Hematopoietic multipotent progenitor cell treated with erythropoietin and hydrocortisone succinate and interleukin-3 and kit ligand, for 4 days (in vitro differentiated cells): ENCODE measurements at places on chromosomes 7 and 10.

DNA sequence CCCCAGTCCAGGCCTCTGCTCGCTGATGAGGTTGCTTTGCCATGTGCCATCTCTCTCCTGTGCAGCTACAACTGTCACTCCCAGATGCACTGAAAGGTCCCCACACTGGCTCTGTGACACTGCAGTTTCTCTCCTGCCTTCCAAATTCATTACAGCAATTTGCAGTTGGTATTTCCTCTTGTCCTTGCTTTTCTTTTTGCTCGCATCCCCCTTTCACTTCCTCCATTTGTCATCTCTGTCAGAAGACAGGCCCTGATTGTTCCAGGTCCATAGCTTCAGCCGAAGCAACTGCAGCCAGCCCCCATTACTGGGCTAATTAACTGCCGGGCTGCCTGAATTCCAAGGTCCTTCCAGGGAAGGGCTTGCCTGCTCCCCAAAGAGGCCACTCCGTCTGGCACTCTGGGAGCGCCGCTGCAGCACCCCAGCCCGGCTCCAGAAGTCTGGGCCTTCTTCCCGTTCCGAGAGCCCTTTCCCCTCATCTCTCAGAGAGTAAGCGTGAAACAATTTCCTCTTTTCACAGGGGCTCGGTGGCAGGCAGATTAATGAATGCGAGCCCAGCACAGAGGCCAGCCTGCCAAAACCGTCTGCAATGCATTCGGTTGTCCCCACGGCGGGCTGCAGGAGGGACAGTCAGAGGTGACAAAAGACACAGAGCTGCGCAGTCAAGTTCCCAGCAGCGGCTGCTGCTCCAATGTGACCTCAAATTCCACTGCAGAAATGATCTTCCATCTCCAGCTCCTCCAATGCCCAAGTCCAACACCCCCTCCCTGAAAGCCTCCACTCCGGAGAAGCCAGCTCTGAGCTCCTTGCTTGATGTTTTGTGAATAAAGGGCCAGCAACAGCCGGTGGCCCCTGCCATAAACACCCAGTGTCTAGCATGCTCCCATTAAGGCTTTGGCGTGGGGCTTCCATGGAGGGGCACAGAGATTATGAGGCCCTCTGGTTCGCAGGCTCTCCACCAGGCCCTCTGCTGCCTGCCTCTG is 279.4 kb upstream of the HABP2 start:
- DNase-seq, result peak; percentile 75

GRCh38 chr7:97733276-97734161 is 1.6 kb downstream of the TAC1 start:
- peak; percentile 3 for DNase-seq

GRCh38 chr10:60352105-60352504 is 37.6 kb downstream of the ANK3 start:
- DNase-seq, result no peak

DNA sequence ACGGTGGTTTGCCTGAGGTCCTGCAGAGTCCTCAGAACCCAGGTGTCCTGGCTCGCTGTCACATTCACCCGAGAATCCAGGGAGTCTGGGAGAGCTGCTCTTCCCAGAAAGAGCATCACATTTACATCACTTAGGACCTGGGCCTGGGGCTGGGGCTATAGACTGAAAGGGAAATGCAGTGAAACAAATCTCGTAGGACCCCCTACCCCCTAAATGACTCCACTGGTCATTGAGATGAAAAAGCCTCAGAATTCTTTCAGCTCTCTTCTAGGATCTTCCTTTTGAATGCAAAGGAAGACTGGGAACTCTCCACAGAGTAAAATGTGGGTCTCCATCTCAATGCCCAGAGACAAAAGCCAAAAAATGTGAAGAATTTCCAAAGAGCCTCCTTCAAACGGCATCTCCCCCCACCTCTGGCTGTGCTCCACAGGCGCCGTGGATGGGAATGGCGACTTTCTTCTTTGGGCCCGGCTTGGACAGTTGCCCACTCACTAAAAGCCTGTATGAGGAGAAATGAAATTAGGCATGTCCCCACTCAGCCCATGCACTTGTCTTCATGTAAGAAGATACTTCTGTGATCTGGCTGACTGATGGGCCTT is 49.0 kb upstream of the PODXL start:
- DNase-seq, result no peak

DNA sequence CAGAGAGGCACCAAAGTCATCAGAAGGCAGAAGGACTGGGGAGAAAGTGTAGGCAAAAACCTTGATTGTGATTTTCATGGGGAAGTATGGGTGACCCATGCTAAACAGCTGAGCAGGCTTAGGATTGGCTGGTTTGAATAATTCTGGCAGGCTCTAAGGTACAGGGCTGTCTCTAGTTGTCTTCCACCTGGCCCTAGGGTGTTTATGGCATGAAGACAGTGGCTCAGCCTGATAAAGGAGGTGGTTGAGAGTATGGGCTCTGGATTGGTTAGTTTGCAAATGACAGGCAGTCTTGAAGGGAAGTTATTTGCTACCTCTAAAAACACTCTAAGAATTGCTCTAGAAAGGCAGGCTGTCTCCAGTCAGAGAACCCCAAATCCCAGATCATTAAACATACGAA is 100.3 kb downstream of the STRA8 start:
- DNase-seq, result peak; percentile 3

- DNase-seq, result peak; percentile 35
These were observed 803 bp downstream of the RAPGEF5 start for GRCh38 chr7:22356010-22356691.

GRCh38 chr7:141193066-141193465 is 119.2 kb downstream of the TMEM178B start:
- peak; percentile 7 for DNase-seq

GRCh38 chr10:49361735-49362568 is 33.9 kb downstream of the DRGX start:
- DNase-seq, result no peak

GRCh38 chr10:75877877-75878276 is 446.5 kb downstream of the LRMDA start:
- DNase-seq, result no peak

- no peak for DNase-seq
These were observed 11.2 kb upstream of the CCSER2 start for GRCh38 chr10:84317174-84317573.

DNA sequence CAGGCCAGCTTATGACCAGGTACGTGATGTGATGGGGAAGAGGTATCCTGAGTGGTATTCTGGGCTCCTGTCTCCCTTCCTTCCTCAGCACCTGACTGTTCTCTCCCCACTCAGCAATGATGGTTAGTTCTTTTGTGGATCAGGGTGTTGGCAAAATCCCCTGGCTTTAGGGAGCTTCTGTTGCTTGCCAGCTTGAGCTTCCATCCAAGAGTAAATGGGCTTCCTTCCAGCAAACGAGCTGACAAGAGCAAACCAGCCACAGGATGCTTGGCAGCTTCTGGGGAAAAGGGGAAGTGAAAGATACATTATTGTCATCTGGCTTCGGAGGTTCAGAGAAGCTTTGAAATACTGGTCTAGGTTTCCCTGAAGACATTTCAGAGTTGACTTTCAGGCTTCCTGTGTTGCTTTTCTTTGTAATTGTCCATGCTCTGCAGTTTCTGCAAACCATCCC is 5.2 kb downstream of the DUSP5 start:
- DNase-seq, result peak; percentile 91

DNA sequence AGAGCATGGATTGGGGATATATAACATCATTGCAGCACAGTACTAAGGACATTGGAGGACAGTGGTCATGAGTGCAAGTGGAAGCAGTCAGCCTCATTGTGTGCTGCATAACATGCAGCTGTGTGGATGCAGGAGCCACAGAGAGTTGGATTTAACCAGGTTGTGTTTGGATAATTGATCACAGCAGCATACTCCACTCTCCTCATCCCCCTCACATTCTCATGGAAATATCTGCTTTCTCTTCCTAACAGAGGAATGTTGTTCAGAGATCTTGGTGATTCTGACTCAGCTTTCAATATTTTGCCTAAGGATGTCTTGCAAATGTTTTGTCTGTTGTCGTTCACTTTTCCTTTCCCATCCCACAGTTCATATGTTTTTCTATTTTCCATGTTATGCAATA is 31.8 kb upstream of the LSM8 start:
- DNase-seq, result no peak

GRCh38 chr10:20948686-20949327 is 51.7 kb upstream of the NEBL start:
- no peak for DNase-seq

DNA sequence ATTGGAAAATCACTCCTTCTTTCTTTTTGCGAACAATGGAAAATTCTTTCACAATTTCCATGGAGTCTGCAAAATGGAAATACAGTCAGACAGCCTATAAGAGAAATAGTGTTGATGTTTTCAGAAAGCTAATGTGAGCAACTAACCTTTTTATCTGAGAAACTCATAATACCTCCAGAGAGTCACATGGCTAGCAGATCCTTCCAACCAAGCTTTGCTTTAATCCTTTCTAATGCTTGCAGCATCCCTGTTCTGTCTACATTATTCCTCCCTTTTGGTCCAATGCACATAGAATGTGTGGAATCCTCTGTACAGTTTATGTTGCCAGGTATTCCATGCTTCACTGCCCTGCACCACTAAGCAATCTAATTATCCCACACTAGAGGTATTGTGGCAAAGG is 717.5 kb upstream of the LRRN3 start:
- DNase-seq, result no peak

- DNase-seq, result peak; percentile 74
These were observed 58.0 kb upstream of the STRIP2 start for GRCh38 chr7:129376076-129376777.

DNA sequence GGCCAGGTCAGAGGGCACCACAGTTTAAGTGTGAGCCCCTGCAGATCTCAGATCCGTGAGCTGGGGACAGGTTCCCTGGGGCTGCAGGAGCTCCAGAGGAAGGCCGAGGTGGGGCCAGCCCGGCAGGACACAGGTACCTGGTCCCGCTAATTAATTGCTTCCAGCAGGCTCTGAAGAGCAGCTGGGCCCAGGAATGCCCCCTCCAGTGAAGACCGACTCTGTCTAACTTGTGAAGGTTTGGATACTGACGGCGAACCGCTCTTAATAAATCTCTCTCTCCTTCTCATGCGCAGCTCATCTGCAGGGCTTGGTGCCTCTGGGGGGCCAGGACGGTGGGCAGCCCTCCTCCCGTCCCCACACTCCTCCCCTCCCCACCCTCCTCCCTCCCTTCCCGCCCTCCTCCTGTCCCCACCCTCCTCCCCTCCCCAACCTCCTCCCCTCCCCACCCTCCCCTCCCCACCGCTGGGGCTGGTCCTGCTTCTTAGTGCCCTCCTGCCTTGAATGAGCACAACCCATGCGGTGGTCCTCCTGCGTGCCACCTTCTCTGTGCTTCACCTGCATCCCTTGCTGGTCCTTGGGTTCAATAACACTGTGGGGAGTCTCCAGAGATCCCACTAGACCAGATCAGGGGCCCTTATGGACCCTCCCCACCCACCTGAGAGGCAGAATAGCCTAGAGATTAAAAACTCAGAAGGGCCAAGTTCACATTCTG is 38.3 kb downstream of the PDGFA start:
- DNase-seq, result no peak

DNA sequence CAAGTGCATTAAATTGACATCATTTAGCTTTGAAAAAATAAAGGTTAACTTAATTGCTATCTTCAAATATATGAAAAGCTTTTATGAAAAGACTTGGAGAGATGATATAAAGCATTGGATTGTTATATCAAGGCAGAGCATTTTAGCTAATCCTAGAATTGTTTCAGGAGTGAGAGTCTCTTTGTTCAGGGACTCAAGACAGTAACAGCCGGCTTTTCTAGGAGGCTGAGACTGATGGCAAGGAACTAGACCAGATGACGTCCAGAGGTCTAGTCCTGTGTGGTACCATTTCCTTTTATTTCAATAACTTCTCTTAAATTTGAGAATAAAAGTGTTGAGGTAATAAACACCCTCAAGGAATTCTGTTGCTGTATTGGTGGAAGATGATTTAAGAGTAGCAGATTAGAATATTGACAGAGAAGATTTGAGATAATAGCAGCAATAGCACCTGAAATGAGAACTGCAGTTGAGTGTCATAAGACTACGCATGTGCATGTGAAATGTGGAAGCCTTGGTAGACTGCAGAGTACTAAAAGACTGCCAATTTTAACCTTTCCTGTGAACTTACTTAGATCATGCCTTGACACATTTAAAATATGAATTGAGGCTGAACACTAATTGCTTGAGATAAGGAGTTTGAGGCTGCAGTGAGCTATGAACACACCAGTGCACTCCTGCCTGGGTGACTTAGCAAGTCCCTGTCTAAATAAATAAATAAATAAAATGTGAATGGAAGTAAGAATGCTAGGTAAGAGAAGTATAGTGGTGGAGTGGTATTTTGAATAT is 79.6 kb downstream of the ZNRF2 start:
- peak; percentile 77 for DNase-seq

- DNase-seq, result peak; percentile 44
These were observed 48.2 kb upstream of the NFKB2 start for GRCh38 chr10:102347236-102347828.

DNA sequence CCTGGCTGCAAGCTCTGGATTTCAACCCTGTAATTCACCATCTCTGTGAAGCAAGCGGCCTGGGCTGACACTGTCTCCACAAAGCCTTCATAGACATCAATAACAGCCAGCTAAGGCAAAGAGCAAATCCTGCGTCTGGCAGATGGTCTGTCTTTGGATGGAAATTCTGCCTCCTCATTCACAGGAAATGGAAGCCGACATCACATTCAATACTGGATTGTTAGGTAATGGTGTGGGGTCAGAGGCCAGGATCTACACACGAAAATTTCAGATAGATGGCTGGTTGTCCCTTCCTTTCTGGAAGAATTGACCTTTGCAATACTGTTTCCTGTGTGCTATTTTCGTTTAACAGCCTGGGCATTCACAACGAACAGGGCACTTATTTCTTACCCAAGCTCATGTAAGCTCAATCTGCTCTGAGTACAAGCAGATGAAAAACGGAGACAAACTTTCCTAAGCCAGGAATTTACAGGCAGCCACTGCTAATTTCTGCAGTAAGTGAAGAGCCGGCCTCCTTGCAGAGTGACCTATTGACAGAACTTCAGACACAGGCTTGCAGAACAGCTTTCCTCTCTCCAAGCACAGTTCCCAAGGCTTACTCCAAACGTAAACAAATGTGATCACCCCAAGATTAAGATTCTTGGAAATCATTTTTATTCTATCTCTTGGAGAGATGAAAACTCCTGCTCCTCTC is 3.1 kb upstream of the ADAM12 start:
- DNase-seq, result no peak

- DNase-seq, result no peak
These were observed 229.6 kb downstream of the PHF14 start for GRCh38 chr7:11203224-11203623.

DNA sequence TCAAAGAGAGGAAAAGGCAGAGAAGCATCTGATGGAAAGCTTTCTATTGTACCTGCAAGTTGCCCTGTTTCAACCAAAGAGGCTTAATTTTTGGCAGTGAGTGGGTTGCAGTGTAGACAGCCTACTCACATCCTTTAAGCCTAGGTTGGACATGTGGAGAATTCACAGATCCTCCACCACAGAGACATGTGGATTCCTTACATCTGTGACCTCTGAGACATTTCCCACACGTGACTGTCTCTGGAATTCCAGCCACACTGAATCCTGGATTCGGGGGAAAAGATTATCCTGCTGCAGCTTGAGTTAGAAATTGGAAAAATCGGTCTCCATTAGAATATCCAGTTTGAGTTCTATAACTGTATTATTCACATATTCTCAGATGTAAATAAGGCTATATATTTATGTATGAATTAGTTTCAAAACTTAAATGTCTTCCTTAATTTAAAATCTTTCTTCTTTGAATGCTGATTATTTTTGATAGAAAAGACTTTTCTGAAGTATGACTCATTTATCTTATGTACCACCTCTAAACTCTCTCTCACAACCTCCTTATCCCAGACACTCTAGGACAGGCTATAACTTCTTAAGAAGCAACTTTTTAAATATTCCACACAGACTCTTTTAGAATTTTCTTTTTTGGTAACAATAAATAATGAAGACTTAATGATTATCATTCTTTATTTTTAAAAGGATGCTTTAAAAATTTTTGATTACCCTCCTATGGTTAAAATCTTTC is 123.3 kb downstream of the TWIST1 start:
- DNase-seq, result no peak
